ENCODE measurements at places on chromosomes 11 and 22. TPM values are rescaled to one million over a fixed set of nuclear protein-coding genes. Genes with fewer than 3 reads are reported as not detected.

The AQP11 gene
- 2.8 TPM for total RNA-seq

The LYVE1 gene
- total RNA-seq: not detected

The PAMR1 gene
- under 0.01 TPM for total RNA-seq

The FAM227A gene
- total RNA-seq: 1.3 TPM

The PPP6R3 gene
- 113 TPM for total RNA-seq

The SAA2 gene
- total RNA-seq: 0.20 TPM

The VPREB1 gene
- not detected for total RNA-seq

The SLC25A45 gene
- total RNA-seq: 0.68 TPM

The DGCR6 gene
- 0.96 TPM for total RNA-seq

The SCGB2A2 gene
- not detected for total RNA-seq

- no peak for DNase-seq
Measured at GRCh38 chr11:9703280-9703679, 39.4 kb downstream of the SWAP70 start.

- no peak for DNase-seq
Measured at GRCh38 chr11:92180664-92181251, 43.9 kb upstream of the FAT3 start.

GRCh38 chr11:109401545-109401944 lies 20.4 kb upstream of the C11orf87 start:
- DNase-seq: no peak

- DNase-seq: no peak
Measured at GRCh38 chr11:64583296-64584262, 7.4 kb upstream of the SLC22A12 start.

DNA sequence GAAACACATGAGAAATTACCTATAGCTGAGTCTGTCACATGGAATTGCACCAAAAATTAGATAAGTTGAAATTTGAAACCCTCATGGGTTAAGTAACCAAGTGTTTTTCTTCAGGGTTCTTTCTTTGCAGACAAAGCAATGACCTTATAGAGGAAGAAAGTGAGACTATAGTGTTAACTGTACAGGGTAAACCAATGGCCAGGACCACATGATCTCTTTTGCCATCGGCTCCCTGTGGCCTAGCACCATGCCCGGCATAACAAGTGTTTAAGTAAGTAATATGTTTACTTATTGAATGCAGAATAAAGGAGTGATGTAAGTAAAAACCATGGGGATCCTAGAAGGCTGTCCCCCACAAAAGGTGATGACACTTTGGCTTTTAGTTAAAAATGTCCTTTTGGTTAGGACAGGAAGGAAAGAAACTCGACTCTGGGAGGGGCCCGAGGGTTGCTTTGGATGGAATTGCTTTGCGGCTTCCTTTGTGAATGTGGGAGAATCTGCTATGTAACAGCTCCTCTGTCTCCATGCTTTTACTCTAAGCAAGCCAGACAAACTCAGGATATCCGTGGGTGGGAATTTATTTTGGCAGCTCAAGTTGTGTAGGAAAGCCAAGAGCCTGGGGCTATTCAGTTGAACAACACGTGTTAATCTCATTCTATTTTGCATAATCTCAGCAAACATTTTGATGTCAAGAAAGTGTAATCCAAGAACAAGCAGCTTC lies 454.7 kb downstream of the INSC start:
- peak; percentile 32 for DNase-seq

- no peak for DNase-seq
Measured at GRCh38 chr22:19987394-19988306, 29.0 kb downstream of the ARVCF start.

- DNase-seq: no peak
Measured at GRCh38 chr11:87369888-87370287, 332.2 kb downstream of the TMEM135 start.

DNA sequence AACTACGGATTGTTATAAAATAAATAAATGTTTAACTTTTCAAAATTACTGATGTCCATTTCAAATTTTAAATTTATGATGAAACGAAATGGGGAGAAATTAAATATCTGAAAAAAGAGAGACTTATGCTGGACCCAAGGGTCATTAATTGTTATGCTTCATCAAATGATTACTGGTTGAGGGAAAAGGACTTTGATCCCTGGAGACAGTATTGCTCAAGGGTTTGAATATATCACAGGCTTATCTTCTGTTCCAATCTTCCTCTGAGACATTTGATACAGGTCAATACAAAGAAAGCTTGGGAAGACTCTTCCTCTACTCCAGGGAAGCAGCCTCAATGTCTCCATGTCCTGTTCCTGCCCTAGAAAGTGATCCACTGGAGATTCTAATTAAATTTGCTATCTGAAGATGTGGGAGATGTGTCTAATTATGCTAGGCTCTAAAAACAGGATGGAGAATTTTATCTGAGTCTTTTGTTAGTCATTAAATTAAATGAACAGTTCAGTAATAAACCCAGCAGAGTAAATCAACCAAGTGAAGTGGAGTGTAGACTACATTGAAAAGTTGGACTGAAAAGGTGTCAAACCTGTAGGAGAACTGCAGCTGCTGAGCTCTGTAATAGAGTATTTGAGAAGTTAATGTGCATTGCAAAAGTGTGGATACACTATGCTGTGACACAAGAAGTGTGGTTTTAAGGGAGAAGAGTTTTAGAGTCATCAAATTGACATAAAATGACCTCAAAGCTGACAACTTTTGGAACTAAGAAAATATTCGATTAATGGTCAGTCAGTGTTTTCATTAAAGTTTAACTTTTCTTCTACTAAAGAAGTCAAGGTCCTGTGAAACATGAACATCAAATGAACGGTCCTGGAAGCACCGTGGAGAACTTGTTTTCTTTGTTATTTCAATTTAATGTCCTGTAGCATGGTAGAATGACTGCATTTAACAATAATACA lies 623.7 kb upstream of the CCDC90B start:
- no peak for DNase-seq

- no peak for DNase-seq
Measured at GRCh38 chr11:74141241-74141695, 29.5 kb downstream of the C2CD3 start.

DNA sequence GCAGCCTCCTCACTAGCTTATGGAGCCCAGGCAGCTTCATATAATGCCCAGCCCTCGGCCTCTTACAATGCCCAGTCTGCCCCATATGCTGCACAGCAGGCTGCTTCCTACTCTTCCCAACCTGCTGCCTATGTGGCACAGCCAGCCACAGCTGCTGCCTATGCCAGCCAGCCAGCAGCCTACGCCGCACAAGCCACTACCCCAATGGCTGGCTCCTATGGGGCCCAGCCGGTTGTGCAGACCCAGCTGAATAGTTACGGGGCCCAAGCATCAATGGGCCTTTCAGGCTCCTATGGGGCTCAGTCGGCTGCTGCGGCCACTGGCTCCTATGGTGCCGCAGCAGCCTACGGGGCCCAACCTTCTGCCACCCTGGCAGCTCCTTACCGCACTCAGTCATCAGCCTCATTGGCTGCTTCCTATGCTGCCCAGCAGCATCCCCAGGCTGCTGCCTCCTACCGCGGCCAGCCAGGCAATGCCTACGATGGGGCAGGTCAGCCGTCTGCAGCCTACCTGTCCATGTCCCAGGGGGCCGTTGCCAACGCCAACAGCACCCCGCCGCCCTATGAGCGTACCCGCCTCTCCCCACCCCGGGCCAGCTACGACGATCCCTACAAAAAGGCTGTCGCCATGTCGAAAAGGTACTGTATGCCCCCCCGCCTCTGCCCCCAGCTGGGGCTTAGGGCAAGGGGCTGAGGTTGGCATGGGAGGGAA lies 8.8 kb downstream of the RBM14 start:
- no peak for DNase-seq

DNA sequence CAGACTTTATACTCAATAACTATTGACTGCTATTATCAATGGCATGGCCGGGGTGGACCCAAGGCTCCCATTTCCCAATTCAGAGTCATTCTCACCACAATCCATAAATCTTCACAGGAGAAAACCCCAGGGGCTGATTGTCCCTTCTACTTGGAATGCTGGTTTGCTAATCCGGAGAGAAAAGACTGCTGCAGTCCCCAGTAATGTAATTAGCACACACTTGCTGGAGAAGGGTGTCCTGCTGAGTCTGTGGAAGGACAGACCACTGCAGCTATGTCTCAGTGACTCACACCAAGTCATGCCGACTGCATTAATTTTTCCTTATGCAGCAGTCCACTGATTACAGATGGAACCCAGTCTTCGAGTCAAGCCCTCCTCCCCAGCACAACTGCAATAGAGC lies 5.9 kb upstream of the ETS1 start:
- peak; percentile 76 for DNase-seq

DNA sequence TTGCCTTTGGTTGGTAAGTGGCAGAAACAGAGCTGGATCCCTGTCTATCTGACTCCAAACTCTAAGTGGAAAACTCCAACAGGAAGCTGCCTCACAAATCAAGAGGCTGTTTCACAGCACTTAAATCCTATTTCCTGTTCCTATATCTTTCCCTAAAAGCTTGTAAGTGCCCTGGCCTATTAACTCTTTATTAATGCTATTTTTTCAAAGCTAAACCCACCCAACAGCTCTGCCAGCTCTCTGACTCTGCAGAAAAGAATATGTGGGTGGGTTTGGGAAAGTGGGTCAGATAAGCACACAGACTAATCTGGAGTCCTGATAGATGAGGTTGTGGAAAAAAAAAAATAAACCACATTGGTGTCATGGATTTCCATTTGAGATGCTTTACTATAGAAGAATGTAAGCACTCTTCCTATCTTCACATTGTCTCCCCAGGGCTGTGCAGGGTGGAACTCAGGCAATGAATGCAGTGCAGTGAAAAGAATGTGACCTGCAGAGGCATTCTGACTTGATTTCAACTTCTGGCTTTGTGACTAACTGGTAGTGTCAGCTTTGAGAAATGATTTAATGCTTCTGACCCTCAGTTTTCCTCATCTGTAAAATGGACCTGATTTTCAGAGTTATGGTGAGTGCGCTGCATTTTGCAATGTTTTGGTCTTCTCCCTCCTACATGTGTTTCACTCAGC lies 125.6 kb downstream of the AASDHPPT start:
- no peak for DNase-seq

DNA sequence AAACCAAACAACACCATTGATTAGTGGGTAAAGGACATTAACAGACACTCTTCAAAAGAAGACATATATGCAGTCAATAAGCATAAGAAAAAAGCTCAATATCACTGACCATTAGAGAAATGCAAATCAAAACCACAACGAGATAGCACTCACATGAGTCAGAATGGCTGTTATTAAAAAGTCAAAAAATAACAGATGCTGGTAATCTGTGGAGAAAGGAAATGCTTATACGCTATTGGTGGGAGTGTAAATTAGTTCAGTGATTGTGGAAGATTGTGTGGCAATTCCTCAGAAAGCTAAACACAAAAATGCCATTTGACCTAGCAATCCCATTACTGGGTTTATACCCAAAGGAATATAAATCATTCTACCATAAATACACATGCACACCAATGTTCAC lies 182.6 kb downstream of the TRPC6 start:
- peak; percentile 13 for DNase-seq

DNA sequence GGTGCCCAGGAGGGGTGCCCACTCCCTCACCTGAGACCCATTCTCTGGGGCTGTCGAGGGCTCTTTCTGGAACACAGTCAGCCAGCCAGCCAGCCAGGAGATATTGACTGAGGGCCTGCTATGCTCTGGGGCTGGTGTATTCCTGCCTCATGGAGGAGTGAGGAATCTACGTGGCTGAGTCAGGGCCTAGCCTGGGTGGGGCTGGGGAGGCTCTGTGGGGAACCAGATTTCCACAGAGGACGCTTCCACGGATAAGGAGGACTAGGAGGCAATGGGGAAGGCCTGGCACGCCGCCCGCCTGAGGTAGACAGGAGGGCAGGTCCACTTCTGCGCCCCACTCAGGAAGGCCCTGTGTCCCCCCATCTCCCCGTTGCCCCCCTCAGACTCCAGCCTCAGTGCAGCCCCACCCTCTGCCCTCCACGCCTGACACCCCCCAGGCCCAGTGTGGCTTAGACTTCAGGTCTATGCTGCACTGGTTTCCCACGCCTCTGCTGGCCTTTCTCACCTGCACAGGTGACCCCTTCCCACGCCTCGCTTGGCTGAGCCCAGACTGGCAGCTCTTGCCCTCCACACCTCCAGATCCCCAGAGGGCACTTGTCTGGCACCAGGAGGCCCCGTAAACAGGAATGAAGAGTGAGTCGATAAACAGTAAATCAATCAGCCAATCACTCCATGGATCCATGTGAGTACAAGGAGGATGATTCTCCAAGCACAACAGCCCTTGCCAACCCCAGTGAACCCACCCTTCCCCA lies 37.5 kb downstream of the MACROD1 start:
- DNase-seq: no peak

GRCh38 chr11:85531191-85531897 lies 95.8 kb downstream of the DLG2 start:
- no peak for DNase-seq

- no peak for DNase-seq
Measured at GRCh38 chr11:82756765-82757639, 23.3 kb upstream of the FAM181B start.
